Anterior cingulate cortex (tissue), 58 donors: ENCODE measurements at places on chromosomes 13 and 19.

DNA sequence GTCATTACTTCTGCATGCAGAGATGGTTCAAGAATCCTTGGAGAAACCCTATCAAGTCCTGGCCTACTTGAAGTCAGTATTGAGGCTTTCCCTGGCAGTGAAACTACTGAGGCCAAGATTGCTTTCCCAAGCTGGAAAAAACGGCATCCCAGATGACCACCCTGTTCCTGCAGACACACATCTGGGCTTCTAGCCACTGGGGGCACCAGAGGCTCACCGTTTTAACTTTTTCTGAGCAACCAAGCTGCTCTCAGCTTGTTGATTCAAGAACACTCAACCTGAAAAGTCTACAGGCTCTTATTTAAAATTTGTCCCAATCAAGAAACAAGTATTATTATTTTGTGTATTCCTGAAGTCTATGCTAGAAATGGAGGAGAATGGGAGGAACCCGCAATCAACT is 66.6 kb downstream of the SPRYD7 start:
- no peak for DNase-seq

- no peak for DNase-seq
Measured at GRCh38 chr13:80572308-80572922, 231.5 kb upstream of the SPRY2 start.

GRCh38 chr13:44171156-44171555 is 202.5 kb upstream of the SERP2 start:
- DNase-seq: no peak

DNA sequence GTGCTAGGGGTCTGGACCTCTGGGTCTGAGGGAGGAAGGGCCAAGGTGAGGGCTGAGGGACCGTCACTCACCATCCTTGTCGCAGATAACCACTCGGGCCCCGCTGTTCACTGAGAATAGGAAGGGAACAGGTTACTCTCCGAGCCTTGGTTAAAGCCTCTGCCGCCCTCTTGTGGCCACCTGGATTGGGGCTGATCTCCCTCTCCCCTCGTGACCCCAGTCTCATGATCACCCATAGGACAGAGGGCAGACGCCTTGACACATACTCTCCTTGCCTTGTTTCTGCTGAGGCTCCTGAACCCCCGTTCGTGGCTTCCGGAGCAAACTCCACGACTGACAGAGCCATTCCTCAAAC is 580 bp downstream of the HSD17B14 start:
- peak; percentile 90 for DNase-seq

DNA sequence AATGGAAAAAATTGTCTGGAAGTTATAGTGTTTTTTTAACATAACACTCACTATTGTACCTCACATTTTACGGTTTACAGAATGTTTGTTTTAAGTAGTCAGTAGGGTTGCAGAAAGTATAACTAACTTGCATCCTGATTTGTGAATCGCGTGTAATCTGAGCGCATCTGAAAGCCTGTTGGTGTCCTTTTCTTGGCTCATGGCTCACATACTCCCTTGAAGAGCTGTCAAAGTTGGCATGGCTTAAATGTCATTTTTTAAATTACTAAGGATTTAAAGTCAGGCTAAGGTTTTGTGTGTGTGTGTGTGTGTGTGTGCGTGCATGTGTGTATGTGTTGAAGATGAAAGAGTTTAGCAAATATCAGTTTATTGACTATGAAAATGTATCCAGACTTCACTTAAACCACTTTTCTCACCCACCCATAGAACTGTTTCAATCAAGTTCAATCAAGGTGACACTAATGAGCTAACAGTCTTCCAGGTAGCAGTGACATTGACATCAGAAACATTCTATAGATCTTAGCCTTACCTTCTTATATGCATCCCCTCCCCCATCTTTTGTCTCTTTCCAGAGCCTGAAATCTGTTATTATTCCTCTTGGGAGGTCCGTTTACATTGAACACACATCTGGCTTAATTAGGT is 480.4 kb upstream of the SGCG start:
- no peak for DNase-seq

GRCh38 chr19:10593820-10594637 is 6.9 kb upstream of the AP1M2 start:
- peak; percentile 11 for DNase-seq

DNA sequence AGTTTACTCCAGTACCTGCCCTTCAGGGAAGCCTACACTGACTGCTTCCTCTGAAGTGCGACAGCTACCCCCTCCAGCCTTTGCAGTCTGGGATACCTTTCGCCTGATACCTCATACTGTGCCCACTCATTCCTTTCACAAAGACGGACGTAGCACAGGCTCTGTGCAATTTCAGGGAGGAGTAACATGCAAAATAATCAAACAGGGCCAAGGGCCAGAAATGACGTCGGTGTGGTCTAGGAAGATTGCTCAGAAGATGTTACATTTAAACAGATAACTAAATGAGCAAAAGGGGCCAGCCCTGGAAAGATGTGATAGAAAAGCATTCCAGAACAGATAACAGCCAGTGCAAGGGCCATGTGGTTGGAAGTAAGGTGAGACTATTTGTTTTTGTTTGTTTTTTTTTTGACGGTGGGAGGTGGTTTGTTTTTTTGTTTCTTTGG is 6.6 kb upstream of the DDX39A start:
- no peak for DNase-seq

GRCh38 chr13:24652359-24652758 is 27.8 kb upstream of the ATP12A start:
- no peak for DNase-seq

DNA sequence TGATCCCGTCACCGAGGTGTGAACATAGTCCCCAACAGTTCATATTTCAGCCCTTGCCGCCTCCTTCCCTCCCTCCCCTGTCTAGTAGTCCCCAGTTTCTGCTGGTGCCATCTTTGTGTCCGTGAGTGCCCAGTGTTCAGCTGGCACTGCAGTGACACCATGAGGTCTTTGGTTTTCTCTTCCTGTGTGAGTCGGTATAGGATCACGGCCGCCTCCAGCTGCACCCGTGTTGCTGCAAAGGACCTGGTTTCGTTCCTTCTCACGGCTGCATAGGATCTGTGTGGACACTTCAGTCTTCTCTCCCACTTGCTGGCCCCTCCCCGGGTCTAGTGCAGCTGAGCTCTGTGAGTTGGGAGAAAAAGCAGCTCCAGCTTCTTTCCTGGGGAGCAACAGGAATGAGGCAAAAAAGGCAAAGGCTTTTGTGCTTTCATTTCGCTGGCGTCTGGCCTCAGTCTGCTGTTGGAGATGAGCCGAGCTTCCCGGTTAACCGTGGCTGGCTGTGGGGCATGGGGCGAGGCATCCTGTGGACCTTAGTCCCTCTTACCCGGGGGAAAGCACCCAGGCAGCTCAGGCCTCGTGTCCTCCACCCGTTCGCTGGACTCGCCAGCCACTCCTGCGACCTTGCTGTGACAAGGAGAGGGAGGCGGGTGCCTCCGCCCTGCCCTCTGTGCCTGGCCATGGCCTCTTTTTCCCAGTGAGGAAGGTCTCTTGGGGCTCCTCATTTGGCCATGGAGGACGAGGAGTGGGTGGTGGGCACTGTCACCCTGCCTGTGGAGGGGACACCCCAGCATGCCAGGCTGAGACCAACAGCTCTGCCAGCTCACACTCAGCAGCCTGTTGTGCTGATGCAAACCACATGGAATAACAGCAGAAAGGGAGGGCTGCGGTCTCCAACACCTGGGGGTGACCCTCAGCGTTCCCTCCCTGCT is 196.5 kb downstream of the TEX29 start:
- no peak for DNase-seq

DNA sequence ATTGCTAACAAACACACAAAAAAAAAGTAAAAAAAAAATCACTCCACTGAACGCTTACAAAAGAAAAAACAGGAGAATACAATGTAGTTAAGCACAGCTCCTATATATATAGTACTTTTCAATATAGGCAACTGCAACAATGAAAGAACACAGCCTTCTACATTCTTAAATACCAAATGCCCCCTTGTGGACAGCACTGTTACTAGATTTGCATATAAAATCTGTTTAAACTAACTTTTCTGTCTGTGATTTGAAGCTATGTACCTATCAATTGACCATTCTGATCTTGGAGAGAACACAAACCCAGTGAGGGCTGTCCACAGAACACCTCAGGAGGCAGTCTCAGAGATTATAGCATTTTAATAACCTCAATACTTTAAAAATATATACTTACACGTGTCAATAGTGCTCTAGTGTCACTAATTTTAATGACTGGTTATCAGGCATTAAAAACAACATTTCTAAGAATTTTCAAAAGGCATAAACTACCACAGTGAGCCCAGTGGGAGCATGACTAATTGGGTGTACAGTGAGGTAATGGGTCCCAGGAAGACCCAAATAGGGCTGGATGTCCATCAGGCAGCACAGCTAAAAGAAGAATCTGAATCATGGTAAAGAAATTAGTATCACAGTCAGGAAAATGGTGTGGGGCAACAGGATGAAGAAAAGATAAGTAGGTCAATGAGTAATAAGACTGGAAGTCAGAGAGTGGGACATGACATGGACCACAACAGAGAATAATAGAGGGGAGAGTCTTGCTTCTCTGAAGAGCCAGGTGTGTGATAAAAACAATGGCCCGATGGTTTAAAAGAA is 22.2 kb downstream of the CCDC169 start:
- DNase-seq: no peak

DNA sequence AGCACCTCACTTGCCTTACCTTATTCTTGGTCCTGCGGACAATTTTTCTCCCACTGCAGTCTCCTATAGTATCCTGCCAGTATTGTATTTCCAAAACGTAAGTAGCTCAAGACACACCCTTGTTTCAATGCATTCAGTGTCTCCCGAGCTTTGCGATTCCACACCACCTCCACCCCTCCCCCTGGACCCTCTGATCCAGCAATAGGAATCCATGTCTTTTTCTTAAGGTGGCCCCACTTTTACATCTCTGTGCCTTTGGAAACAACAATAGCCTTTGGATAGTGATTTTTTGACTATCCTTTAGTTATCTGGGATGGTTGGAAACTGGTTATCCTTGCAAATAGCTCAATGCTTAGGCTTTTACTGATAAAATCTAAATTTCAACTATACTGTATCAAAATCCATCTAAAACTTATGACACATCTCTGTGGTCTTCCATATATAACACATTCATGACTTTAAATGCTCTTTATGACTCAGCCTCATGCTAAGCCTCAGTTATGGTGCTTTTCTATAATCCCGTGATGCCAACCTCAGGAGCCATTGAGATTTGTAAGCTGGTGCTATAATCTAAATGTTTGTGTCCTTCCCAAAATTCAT is 27.1 kb downstream of the FAM216B start:
- no peak for DNase-seq

DNA sequence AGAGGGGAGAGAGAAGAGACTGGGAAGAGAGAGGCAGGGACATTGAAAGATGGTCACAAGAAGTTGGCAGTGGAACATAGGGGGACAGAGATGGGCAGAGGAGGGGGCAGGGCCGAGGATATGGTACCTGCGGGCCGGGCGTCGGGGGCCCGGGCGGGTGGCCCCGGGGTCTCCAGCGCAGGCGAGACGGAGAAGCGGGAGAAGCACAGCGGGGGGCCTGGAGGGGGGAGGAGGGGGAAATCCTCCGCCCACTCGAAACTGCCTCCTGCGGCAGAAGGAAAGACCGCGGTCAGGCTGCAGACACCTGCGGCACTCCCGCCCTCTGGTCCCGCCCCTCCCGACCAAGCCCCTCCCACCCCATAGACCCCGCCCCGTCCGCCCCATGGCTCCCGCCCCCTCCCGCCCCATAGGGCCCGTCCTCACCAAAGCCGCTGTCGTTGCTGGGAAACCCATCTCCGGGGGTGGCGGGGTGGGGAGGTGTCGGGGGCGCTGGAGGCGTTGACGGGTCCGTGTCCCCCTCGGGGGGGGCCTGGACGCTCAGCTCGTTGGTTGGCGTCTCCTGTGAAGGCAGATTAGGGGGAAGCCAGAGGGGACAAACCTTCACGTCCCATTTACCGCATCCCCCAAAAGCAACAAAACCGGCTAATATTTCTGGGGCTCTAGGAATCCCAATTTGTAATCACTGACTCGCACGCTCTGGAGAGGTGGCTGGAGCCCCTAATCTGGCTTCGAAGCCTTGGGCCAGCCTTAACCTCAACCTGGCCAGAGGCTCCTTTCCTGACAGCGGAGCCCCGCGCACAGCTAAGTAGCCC is 20.4 kb downstream of the LMTK3 start:
- no peak for DNase-seq

DNA sequence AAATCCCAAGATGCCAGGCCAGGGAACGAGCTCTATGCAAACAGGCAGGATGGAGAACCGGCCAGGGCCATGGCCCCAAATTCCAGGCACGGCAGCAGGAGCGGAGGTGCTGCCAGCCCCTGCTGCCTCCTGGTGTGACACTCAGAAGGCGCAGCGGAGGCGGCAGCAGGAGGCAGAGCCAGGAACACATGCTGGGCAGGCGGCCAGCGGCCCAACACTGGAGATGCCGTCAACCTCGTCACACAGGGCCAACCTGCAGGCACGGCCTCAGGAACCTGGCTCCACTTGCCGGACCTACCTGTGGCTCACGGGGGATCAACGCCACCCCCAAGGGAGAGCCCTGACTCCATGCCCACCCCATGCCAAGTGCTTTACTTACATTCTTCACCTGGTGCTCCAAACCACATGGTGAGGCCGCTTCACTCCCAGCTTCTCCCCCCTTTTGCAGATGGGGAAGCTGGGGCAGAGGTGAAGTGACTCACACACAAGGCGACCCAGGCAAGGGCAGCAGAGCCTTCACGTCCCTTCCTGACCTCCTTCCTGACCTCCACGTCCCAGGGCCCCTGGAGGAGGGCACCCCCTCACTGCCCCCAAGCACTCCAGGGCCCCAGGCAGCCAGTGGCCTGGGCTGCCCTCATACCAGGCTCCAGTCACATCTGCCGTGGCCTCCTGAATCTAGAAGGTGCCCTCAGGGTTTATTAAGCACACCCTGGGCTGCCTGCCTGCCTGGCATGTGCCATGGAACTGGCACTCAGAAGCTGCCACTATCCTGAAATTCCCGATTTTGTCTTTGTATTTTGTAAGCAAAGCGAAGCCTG is 43.5 kb downstream of the GGACT start:
- peak; percentile 33 for DNase-seq

DNA sequence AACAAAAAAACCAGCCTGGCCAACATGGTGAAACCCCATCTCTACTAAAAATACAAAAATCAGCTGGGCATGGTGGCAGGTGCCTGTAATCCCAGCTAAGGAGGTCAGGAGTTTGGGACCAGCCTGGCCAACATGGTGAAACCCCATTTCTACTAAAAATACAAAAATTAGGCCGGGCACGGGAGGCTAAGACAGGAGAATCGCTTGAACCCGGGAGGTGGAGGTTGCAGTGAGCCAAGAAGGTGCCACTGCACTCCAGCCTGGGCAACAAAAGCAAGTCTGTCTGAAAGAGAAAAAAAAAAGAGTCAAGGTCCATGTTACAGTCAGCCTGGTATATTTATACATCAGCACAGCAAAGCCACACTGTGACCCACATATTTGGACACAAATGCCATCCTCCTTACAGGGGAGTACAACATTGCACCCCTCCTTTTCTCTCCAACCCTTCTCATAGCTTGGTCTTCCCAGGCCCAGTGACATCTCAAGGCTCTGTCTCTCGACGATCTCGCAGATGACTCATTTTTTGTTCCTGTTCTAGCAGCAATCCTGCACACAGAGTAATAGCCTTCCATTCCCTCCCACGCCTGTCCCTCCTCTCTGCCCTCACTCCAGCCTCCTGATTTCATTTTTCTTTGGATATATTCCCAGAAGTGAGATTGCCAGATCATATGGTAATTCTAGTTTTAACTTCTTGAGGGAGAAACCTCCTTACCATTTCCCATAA is 21.0 kb upstream of the DPP9 start:
- DNase-seq: no peak

DNA sequence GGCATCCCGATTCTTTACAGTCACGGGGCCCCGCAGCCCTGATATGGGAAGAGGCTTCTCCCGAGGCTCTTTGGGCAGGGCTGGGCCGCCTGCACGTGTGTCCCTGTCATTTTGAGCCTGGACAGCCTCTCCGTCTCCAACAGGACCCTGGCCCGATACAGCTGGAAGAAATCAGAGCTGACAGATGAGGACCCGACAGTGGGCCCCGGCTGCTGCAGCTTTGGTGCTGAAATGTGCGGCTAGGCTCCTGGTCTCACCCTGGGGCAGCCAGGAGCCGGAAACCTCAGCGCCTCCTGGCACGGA is 3.2 kb downstream of the PIAS4 start:
- no peak for DNase-seq
